Activated CD4-positive, alpha-beta T cell treated with anti-CD3 and anti-CD28 coated beads, Interleukin-10, Interleukin-2, amounts not matched to agents 100 ng/mL and 50 ng/mL, durations not matched to agents 16 hours and 8 hours (primary cell): ENCODE measurements at places on chromosomes 3 and 15.

- DNase-seq: no peak
Observed at GRCh38 chr3:172965256-172965655, 175.8 kb downstream of the SPATA16 start.

DNA sequence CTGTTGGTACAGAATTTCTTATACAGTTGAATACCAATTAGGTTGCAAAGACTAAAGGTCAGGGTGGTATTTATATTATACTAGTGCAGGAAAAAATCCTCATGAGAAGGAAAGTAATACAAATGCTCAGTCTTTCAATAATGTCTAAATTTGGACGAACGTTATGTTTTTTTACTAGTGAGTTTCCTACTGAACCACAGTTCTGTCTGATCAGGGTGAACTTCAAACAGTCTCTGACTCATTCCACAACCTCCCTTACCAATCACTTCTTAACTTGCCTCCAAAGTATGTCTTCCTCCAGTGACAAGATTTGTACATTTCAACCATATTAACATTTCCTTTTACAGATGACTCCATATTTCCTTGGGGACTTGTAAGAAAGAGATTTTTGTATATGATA is 3.4 kb downstream of the TMEM212 start:
- DNase-seq: peak; percentile 87

DNA sequence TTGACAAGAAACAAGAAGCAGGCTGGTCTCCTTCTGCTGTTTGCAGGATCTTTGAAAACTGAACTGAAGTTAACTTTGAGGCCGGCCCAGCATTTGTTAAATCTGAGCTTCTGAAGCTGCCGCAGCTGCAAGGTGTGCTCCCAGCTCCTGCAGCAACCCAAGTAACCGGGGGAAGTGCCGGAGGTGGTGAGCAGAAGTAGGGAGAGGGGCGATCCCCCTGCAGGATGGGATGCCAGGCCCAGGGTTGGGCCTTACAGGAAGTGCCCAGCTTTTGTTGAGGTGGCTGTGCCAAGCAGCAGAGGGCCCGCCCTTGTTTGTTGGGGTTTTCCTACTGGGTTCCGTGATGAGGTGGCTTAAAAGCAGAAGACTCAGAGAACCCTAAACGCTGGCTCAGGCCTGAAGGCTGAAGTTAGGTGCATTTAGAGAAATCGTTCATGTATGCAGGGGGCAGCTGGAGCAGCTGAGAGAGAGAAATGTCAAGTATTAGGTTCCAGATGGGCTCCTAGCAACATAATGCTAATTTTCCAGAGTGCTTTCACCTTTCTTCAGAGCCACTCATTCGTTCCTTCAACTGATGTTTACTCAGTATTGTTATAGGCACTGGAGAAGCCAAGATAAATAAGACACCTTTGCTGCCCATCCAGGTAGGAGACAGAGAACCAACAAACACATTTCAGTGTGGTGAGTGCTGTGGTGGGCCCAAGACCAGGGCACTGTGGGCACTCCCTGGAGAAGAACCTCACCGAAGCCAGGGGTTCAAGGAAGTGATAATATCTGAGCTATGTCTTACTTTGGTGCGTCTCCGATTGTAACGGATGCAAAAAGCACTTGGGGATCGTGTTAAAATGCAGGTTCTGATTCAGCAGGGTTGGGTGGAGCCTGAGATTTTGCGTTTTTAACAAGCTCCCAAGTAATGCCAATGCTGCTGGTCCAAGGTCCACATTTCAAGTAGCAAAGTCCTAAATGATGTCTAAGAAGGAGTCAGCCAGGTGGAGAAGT is 42.2 kb upstream of the PLCL2 start:
- peak; percentile 89 for DNase-seq

DNA sequence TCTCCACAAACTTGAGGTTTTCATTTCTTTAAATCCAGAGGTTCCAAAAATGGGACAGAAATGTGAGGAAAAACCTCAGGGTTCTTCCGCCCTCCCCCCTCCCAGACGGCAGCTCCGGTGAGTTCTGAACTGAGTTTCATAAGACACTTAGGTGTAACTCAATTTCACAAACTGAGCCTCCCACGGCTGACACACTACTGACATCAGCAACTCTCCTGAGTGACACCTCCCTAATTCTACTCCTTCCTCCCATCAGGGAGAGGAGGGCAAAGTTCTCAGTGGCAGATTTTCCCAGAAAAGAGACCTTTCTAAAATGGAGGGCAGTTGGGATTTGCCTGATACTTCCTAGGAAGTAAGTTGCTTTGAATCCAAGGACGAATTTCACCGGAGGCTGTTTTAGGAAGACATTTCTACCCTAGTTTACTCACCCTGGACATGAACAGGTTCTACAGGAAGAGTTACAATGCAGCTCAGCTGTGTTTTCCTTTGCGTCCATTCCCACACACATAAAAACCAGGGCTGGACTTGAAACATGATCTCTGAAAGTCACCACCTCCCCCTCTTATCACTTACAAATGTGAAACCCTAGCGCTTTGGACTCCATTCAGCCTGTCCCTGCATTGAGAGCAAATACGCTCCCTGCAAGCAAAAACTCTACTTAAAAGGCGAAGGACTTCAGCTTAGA is 78.1 kb upstream of the LMOD3 start:
- DNase-seq: peak; percentile 80

GRCh38 chr3:37974121-37975083 is 16.2 kb upstream of the VILL start:
- peak; percentile 76 for DNase-seq

DNA sequence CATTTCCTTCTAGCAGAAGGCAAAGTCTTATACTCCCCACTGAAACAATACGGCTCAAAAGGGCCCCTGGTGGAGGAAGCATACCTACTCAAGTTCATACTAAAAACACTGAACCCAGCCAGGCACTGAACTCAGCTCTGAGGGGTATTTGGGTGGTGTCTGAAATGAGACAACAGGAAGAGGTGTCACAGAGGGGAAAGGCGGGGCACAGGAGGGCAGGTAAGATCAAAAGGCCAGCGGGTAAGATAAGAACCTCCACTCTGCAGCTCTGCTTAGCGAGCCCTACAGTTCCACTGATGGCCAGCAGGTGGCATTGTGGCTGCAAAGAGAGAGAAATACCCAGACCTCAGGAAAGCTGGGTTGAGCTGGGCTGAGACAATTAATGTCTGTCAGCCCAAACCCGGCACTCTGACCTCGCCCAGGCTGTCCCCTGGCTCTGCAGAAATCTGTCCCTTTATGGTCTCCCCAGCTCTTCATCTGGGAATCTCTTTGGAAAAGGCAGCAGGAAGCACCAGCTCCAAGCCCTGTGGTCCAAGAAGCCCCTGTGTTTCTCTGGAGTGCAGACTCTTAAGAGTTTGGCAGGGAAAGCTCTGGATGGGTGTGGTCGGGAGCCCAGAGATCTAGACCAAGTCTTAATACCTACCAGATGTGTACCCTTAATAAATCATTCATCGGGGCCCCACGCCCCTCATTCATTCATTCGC is 8.4 kb downstream of the MFGE8 start:
- peak; percentile 92 for DNase-seq

GRCh38 chr3:57709031-57709430 is 16.2 kb upstream of the DENND6A start:
- no peak for DNase-seq

GRCh38 chr3:172153335-172153861 is 114.0 kb downstream of the FNDC3B start:
- DNase-seq: peak; percentile 80

- DNase-seq: no peak
Observed at GRCh38 chr15:78407608-78408354, 30.2 kb upstream of the IREB2 start.

DNA sequence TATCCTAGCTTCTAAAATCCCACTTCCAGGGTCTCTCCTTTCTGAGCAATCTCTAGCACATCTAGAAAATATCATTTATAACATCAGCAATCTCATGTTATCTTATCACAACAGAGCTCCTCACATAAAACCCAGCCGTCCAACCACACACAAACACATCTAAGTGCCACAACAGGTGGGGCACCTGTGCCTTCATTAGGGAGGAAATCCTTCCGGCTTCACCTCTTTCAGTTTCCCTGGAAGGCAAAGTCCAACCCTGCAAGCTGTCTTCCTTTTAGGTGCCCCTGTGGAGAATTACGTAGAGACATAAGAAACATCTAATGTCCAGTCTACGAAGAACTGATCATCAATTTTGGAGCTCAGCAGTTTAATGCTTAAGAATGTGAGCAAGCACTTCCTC is 1.6 kb downstream of the ZDHHC3 start:
- no peak for DNase-seq

GRCh38 chr15:43268111-43269105 is 1.7 kb upstream of the TGM5 start:
- DNase-seq: peak; percentile 32

GRCh38 chr3:171906951-171907676 is 64.0 kb downstream of the TMEM212 start:
- DNase-seq: no peak

DNA sequence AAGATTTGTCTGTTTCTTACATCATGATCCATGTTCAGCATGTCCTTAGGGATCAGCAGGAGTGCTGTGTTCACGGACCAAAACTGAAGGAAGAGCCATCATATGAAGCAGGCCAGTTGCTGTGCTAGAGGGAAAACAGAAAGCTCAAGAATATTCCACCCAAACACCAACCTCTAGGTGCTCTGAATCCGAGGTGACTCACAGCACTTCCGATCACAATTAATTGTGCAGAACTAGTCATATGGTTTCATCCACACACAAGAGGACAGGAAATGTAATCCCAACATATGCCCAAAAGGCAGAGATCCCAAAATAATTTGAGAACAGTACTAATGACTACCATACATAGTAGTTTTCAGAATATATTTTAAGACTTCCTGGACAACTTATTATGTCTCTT is 257.9 kb upstream of the KCNH8 start:
- DNase-seq: no peak

- DNase-seq: peak; percentile 1
Observed at GRCh38 chr3:154540950-154541604, 111.1 kb upstream of the GPR149 start.

DNA sequence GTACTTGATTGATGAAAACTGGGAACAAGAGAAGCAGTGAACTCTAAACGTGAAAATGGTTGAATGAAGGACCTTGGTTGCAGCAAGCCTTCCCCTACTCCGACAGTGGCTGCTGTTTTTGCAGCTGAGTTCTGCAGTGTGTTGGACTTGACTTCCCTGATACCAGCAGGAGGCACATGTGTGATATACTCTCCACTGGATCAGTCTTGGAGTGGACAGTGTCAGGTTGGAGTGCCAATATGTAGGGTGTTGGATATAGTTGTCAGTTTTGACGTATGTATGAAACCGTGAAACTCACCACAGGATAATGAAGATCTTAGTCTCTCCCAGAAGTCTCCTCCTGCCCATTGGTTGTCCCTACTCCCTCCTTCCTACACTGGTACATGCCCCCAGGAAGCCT is 106.5 kb downstream of the ITPR1 start:
- no peak for DNase-seq

GRCh38 chr15:98583771-98584430 is 64.4 kb upstream of the IGF1R start:
- no peak for DNase-seq
